ENCODE measurements at places on chromosomes 2 and 18.

DNA sequence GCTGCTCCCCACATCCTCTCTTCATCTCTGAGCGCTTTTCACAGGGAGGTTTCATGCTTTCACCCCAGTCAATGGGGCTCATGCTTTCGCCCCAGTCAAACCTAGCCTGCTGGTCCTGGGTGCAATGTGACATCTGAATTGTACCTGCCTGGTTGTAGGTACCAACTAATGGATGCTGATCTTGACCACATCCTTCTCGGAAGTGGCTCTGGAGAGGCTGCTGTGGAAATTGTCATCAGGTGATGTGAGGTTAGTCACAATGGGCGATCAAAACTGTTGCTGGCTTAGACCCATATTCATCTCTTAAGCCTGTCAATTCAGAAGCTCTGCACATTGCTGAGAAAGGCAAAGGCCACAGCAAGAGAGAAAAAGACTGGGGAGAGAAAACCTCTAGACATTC lies 32.7 kb upstream of the ALKAL2 start:
- no peak for DNase-seq

GRCh38 chr18:75267643-75268363 lies 57.2 kb downstream of the TSHZ1 start:
- no peak for DNase-seq

GRCh38 chr2:181430406-181431118 lies 26.6 kb upstream of the ITGA4 start:
- no peak for DNase-seq

GRCh38 chr2:136557203-136557602 lies 208.1 kb upstream of the THSD7B start:
- no peak for DNase-seq

GRCh38 chr18:75244351-75245313 lies 34.0 kb downstream of the TSHZ1 start:
- no peak for DNase-seq

GRCh38 chr2:155223781-155224406 lies 525.4 kb downstream of the KCNJ3 start:
- peak; percentile 15 for DNase-seq

- DNase-seq = no peak
Measured at GRCh38 chr2:85888020-85888683, 638 bp downstream of the ST3GAL5 start.

DNA sequence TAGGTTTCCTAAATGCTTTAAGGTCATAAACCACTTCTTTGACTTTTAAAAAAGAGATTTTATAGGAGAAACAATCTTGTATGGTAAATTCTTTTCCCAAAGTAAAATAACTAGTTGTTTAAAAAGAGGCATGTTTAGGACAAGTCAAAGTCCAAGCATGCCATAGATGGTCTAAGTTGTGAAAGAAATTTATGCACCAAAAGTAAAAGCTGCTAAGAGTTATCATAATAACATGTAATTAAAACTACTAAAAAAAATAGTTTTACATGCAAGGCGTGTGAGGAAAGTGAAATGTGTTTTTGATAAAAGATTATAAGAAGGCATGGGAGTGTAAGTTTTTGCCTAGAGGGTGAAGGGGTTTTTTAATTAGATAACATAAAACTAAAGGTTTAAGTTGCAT lies 22.5 kb downstream of the FAM210A start:
- DNase-seq = no peak

DNA sequence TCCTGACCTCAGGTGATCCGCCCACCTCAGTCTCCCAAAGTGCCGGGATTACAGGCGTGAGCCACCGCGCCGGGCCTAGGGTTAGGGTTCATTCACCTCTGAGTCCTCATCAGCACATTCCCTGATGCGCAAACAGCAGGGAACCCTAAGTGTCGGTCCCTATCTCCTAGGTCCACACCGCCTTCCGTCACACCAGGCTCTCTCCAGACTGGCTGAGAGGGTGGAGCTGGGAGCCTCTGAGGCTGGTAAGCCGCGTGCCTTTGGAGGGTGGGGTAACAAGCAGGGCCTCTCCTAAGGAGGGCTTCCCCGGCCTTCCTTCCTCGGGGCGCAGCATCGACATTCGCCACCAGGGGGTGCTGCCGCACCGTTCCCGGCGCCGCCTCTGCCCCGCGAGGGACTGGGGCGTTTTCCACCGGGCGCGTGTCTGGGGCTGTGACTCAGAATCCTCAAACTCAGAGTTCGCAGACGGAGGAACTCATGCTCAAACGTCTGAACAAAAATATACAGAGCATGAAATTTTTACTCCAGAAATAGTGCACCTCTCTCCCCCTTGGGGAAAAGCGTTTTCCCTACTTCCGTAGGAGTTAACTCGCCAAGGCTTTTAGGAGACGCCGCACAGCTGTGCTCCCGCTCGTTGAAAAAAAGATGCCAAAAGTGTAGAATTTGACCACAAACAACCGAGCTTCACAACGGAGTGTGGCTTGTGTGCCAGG lies 63.9 kb upstream of the ASAP2 start:
- peak; percentile 39 for DNase-seq

DNA sequence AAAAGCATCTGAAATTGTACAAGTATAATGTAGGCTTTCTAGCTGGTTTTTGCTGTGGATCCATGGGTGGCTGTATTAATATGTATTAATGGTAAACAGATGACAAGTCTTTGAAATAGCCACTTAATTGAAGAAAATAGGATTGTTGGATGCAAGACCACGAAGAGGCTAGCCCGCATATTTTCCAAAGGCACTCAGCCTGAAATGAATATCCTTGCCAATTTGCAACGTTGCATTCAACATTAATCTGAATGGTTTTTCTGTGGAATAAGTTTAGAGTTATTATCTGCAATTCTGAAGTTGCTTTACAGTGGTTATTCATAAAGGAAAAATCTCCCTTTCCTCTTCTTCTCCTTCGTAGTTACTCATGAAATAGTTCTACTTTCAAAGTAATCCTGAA lies 86.2 kb upstream of the SPATS2L start:
- no peak for DNase-seq

- no peak for DNase-seq
Measured at GRCh38 chr18:49047540-49047939, 96.8 kb upstream of the SMAD7 start.

- no peak for DNase-seq
Measured at GRCh38 chr2:58035352-58035751, 11.3 kb upstream of the VRK2 start.

DNA sequence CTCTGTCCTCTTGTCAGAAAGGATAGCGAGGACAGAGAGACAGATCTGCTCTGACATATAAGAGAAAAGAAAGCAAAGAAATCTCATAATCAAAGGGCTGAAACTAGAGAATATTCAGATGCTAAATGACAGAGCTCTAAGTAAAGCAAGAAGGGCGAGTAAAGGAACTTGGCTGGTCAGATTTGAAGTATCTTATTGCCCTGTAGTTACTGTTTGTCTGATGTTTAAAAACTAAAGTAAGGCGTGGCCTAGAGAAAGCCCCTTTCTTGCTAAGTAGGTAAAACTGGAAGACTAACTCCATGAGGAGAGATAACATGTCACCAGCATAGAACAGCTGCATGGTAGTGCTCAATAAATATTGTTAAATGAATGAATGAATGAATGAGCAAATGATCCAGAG lies 70.0 kb downstream of the CRACDL start:
- DNase-seq = no peak

DNA sequence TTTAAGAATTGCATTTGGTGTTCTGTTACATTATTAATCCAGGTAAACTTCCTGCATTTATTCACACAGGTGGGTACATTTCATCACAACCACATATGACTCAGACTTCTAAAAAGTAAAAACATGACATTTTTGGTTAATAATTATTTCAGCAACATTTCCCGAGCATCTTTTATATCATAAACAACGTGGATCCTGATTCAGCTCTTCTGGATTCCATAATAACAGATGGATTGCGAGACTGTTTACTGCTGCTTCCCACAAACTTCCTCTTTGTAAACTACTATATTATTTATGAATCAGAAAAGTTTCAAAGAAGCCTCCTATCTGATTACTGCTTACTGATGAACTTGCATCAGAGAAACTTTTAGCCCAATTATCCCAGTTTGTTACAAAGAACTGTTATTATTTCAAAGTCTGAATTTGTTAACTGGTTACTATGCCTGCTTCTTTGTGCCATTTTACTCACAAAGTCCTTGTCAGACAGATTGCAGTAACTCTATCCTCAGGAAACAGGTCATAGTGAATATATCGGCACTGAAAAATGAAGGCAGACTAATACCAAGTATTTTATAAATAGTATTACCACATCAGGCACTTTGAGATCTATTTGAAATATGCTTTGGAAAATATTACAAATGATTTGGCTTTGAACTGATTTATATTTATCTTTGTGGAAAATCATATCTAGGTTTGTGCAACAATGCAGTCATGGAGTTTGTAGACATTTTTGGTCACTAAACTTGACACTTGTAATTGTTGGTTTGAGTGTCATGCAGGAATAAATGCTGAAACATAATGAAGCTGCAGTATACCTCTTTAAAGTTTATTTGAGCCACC lies 511.6 kb downstream of the PLCL1 start:
- DNase-seq = no peak

DNA sequence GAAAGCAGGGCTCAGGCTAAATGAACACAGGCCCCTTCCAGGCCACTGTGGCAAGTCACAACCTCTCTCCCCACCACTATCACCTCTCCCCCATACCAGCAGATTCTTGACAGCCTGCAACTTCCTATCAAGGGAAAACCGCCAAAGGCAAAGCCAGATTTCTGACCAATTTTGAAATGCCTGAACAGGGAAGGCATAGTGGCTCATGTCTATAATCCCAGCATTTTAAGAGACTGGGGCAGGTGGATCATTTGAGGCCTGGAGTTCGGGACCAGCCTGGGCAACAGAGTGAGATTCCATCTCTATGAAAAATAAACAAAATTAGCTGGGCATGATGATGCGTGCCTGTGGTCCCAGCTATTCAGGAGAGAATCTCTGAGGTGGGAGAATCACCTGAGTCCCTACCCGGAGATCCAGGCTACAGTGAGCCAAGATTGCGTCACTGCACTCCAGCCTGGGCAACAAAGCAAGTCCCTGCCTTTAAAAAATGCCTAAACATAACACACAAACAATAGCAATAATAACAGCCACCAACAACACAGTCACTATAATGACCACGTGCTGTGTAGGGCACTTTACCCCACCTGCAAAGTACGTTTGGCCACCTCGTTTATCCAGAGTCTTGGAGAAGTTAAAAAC lies 75.5 kb upstream of the GLI2 start:
- DNase-seq = no peak

DNA sequence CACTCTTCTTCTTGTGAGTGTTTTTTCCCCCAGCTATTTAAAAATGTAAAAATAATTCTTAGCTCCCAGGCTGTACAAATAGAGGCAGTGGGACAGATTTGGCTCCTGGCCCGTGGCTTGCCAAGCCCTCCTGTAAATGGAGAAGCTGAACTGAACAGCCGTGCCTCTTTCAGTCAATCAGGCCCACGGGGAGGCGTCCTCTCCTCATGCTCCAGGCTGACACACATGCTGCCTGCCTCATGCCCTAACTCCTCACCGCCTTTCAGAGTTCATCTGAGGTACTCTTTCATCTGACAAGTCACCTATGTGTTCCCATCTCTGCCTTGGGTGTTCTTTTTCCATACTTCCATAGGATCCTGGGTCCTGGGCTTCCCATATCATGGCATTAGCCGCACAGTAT lies 58.9 kb downstream of the BMP10 start:
- DNase-seq = no peak

- no peak for DNase-seq
Measured at GRCh38 chr18:3008541-3008940, 4.4 kb downstream of the LPIN2 start.

DNA sequence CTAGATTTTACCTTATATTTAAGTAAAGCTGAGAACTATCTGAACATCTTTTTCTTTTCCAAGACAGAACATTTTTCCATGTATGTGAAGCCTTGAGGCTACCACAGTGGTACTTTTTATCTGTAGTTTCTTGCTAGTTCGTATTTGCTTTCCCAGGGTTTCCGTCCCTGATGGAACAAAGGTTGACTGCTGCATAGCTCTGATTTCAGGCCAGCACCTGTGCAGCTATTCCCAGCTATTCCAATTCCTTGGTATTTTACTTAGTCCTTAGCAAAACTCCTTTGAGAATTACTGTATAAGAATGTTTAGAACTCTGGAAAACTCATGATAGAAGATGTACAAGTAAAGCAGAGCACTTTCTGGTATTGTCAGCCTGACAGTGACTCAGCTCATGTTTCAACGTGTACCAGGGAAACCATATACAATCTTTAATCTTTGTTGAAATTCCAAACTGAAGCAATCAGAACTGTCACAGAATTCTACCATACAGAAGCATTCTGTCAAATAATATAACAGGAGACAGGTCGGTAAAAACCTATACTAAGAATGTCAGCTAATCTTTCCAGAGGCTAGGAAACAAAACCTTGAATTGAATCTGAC lies 162.2 kb downstream of the PKP4 start:
- DNase-seq = no peak

DNA sequence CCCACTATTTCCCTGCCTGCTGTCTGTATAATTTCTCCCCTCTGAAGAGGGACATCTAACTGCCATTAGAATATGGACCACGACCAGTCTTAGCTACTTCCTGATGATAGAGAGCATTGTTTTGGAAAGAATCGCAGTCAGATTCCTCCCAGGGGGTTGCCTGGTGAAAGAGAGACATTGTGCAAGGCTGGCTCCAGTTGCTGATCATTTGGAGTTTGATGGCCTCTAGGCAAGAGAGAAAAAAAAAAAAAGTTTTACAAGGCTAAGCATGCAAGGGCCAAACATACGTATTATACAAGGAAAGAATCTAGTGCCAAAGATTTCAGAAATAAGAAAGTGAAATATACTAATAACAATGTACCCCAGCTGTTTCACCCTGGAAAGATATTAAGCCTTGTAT lies 182.2 kb downstream of the CMPK2 start:
- DNase-seq = no peak

GRCh38 chr2:170212625-170213280 lies 34.8 kb downstream of the MYO3B start:
- no peak for DNase-seq

DNA sequence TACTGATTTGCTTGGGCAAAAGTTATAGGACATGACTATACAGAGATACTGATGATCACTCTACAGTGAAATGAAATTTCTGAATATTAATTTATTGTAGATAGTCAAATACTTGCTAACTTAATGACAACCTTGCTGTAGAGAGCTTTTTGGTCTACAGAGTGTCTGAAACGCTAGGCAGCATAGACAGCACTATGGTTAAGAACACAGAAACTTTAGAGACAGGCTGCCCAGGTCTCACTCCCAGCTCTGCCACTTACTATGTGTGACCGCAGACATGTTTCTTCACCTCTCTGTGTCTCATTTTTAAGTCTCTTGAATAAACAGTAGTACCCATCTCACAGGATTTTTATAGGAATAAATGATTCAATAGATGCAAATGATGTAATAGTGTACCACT lies 247.0 kb downstream of the TCF4 start:
- no peak for DNase-seq

- DNase-seq = no peak
Measured at GRCh38 chr18:76967721-76968472, 145.5 kb downstream of the ZNF236 start.

DNA sequence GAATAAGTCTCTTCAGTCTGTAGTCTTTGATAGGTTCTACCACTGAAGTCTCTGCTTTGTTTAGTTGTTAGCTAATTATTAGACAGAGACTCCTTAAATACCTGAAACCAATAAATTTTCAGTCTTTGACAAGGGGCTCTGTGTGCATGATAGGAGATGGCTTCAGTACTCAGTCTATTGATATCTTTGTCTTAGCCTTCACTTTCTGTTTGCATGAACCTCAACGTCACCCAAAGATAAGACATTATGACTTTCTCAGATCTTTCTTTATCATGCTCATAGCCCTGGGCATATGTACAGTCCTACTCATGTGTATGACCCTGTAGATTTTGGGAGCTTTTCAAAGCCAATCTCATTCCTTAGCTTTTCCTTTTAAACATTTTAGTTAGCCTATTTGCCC lies 183.5 kb upstream of the GCFC2 start:
- no peak for DNase-seq

GRCh38 chr2:239462671-239463506 lies 62.1 kb upstream of the HDAC4 start:
- no peak for DNase-seq

Measured in NCI-H1105 (cell line).